ENCODE measurements at places on chromosomes 1 and 21. TPM values are rescaled to one million over a fixed set of nuclear protein-coding genes. Genes with fewer than 3 reads are reported as not detected.

ATPAF1 gene
- total RNA-seq: 20.2 TPM

LCK gene
- not detected for total RNA-seq

SLC39A1 gene
- total RNA-seq: 91.7 TPM

KCNC4 gene
- total RNA-seq: 2.6 TPM

CHIA gene
- total RNA-seq: not detected

GNG4 gene
- total RNA-seq: 3.8 TPM

SLC44A5 gene
- total RNA-seq: 1.6 TPM

AURKAIP1 gene
- 135 TPM for total RNA-seq

ASCL5 gene
- not detected for total RNA-seq

SLC5A9 gene
- total RNA-seq: not detected

ZBED6 gene
- total RNA-seq: 34.1 TPM

SYCP1 gene
- not detected for total RNA-seq

DNA sequence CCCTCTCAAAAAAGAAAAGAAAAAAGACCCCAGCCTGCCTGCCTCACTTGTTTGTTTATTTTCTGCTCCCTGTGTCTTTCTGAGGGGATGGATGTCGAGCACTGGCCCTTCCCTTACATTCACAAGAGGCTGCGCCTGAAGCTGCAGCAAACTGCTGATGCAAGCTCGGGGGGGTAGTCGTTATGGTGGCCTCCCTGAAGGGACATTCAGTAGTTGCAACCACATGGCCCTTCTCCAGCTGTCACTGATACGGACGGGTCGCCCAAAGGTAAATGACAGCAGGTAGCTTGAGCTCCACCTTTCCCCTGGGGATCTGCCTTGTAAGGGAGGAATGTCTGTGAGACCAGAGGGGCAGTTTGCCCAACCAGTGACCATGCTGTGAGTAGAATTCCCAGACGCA lies 17.7 kb downstream of the PLEKHM2 start:
- no peak for DNase-seq

GRCh38 chr1:18948048-18948912 lies 8.2 kb downstream of the IFFO2 start:
- DNase-seq: peak; percentile 76

DNA sequence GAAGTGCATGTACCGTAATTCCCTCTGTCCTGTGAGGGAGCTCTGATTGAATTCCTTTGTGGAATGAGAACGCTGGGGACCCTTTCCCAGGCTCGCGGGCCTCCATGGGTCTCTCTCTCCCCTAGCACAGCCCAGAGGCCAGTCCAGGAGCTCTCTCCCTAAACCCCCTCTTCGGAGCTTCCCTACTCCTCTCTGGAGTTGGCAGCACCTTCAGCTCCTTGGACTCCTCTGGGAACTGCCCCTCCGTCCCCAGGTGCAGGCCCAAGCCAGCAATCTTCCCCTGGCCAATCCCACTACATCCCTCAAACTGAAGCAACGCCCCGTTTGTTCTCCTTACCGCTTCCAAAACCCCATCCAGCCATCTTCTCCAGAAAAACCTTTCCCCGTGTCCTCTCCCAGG lies 10.5 kb upstream of the SYNC start:
- no peak for DNase-seq

DNA sequence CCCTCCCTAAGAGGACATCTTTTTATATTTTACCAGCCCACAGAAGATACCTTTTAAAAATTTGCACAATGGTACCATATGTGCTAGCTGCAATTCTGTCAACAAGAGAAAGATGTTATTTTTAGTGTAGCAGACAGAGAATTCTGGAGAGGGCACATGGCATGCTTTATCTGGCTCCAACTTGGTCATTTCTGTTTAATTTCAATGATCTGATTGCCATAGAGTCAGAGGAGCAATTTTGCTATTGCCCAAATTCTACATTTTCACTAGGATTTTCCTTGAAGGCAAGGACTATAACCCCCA lies 17.3 kb downstream of the DISC1 start:
- DNase-seq: no peak

- no peak for DNase-seq
Observed at GRCh38 chr1:63975481-63975880, 201.7 kb downstream of the ROR1 start.

DNA sequence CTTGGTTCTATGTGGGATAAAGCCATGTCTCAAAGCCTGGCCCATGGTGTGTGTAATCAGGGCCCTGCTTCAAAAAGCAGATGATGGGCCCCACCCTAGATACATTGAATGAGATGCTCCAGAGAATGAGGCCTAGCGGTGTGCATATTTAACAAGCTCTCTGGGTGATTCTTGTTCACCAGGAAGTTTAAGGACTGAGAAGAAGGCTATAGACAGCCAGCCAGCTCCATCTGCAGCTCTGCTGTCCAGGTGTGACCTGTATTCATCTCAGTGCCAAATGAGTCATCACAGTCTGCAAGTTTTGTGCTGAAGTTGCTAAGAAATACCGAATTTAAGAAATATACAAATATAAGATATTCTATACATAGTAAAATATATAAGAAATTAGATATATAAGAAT lies 182.0 kb upstream of the RUNX1 start:
- peak; percentile 48 for DNase-seq

GRCh38 chr1:246579818-246580217 lies 13.6 kb downstream of the CNST start:
- DNase-seq: no peak

GRCh38 chr1:53070621-53071020 lies 8.6 kb downstream of the PODN start:
- no peak for DNase-seq

DNA sequence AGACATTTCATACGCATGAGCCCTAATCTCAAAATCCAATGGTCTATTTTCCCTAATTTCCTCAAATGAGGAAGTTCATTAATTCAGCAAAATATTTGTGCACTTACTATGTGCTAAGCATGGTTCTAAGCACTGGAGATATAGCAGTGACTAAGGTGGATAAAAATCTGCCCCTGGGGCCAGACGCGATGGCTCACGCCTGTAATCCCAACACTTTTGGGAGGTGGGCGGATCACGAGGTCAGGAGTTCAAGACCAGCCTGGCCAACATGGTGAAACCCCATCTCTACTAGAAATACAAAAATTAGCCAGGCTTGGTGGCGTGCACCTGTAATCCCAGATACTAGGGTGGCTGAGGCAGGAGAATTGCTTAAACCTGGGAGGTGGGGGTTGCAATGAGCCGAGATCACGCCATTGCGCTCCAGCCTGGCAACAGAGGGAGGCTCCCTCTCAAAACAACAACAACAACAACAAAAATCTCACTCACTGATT lies 4.3 kb upstream of the MIIP start:
- no peak for DNase-seq

GRCh38 chr21:34765619-34766018 lies 96.8 kb downstream of the CLIC6 start:
- DNase-seq: no peak

- no peak for DNase-seq
Observed at GRCh38 chr1:177984761-177985160, 14.9 kb upstream of the SEC16B start.

DNA sequence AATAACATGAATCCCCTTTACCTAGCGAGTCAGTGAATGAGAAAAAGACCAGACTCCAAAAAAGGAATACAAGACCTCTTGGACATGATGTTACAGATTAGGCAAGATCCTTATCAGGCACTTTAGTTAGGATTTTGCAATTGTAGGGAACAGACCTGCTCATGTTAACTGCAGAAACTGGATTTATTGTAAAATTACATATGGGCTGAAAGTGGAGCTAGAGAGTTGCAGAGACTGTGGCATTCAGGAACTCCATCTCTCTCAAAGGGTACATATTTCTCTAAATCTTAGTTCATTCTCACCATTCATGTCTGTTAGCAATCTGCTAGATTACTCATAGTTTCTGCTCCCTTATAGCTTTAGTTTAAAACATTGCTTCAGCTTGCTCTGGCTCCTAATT lies 142.2 kb downstream of the PAPPA2 start:
- DNase-seq: no peak
